ENCODE measurements at places on chromosomes 11 and 22. TPM values are rescaled to one million over a fixed set of nuclear protein-coding genes. Genes with fewer than 3 reads are reported as not detected.

DNA sequence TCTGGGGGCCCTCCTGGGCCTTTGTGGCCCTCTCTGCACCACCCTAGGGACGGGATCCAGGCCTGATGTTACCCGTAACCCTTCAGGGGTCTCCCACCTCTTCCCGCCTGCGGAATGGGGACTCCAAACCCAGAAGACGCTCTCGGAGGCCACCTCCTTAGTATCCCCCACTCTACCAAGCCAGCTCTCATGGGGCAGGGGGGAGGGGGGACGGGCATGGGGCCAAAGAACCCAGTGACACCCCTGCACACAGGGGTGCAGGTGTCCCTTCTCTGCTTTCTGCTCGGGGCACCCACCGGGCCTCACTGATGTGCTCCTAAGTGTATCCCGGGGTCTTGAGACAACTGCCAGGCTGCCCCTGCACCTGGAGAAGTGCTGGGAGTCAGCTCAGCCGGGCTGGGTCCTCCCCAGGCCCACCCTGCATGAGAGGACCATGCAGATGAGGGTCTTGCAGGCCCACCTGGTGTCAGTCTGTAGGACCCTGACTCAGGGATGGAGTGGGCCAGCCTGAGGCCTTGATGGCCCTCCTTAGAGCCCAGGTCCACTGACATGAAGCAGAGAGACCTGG, 176.9 kb downstream of the IGLL1 start:
- no peak for DNase-seq
- no peaks in the 10 kb centered on the region for H3K27me3 ChIP-seq
- H3K4me3 ChIP-seq: no peak overlapping the region
- H3K27ac ChIP-seq: no peak overlapping the region

DNA sequence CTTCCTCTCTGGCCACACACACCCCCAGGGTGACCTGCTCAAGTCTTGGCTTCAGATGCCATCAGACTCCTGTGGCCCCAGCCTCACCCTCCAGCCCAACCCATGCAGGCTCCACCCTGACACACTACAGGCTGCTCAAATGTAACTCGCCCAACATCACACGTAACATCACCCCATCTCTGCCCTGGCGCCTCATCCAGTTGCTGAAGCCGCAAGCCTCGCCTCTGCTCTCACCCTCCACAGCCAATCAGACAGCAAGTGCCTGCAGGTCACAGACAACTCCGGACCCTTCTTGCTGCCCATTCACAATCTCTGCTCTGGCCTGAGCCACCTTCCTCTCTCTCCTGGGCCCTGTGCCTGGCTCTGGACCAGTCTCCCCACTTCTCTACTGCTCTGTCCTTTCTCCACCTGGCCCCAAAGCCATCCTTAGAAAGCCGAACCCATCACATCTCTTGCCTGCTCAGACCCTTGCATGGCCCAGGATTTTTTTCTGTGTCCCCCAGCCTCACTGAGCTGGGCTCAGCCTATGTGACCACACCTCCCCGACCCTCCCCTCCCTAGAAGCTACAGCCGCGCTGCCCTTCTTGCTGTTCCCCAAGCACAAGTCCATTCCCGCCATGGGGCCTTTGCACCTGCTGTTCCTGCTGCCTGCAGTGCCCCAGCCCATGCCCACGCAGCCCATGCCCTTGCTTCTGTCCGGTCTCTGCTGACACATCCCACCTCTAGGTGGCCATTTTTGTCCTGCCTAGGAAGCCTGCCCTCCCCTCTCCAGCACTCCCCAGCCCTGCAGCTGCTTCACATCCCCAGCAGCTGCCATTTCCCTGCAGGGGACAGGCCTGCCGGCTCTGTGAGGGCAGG, 333.9 kb downstream of the CTTN start:
- DNase-seq: no peak
- H3K4me3 ChIP-seq: no peak overlapping the region

- H3K4me1 ChIP-seq: no peaks in the 10 kb centered on the region
- H3K27ac ChIP-seq: no peak overlapping the region
Measured at GRCh38 chr22:33247758-33248157, 189.6 kb upstream of the SYN3 start.

- H3K4me3 ChIP-seq: no peak overlapping the region
- no peak overlapping the region for H3K27ac ChIP-seq
- H3K27me3 ChIP-seq: no peaks in the 10 kb centered on the region
- no peak for DNase-seq
- peaks cover 34% of the 10 kb centered on the region for H3K36me3 ChIP-seq
Measured at GRCh38 chr22:23896523-23897186, 2.5 kb downstream of the MIF start.

Gene MPZL3
- total RNA-seq: not detected

DNA sequence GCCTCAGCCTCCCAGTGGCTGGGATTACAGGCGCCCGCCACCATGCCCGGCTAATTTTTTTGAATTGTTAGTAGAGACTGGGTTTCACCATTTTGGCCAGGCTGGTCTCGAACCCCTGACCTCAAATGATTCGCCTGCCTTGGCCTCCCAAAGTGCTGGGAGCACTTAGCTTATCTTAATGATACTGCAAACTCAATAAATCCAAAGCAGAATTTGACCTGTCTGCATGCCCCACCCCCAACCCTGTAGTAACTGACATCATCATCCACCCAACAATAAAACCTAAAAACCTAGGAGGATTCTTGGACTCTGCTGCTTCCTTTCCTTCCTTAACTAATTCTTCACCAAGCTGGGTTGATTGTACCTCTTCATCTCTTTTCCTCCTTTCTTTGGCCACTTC, 6.3 kb upstream of the ADSL start:
- H3K27ac ChIP-seq: no peak overlapping the region
- H3K4me1 ChIP-seq: peaks cover 2% of the 10 kb centered on the region
- no peaks in the 10 kb centered on the region for H3K27me3 ChIP-seq
- DNase-seq: no peak
- no peak overlapping the region for H3K4me3 ChIP-seq
- H3K36me3 ChIP-seq: no peaks in the 10 kb centered on the region

GRCh38 chr11:5938603-5938965, 3.5 kb upstream of the OR56A3 start:
- DNase-seq: no peak
- no peaks in the 10 kb centered on the region for H3K4me1 ChIP-seq
- no peaks in the 10 kb centered on the region for H3K36me3 ChIP-seq
- no peak overlapping the region for H3K4me3 ChIP-seq
- H3K27ac ChIP-seq: no peak overlapping the region
- no peaks in the 10 kb centered on the region for H3K27me3 ChIP-seq

- H3K36me3 ChIP-seq: no peaks in the 10 kb centered on the region
- H3K4me3 ChIP-seq: no peak overlapping the region
- no peak for DNase-seq
- H3K27me3 ChIP-seq: no peaks in the 10 kb centered on the region
- H3K27ac ChIP-seq: no peak overlapping the region
Measured at GRCh38 chr11:134466156-134466555, 54.1 kb upstream of the B3GAT1 start.

DNA sequence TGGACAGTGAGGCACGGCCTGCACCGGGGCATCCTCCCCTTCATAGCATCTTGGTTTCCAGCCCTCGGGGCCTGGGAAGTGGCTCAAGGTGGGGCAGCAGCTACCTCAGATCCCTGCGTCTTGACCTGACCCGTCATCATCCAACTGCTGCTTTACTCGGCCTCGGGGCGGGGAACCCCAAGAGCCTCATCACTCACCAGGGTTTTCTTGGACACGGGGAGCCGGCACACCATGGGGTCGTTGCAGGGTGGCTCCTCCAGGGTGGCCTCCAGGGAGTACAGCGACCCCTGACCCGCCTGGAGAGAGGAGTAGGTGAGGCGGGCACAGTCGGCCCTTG, 651 bp downstream of the CTSF start:
- peaks cover 10% of the 10 kb centered on the region for H3K4me1 ChIP-seq
- H3K27me3 ChIP-seq: peaks cover 42% of the 10 kb centered on the region
- no peak overlapping the region for H3K27ac ChIP-seq
- no peaks in the 10 kb centered on the region for H3K36me3 ChIP-seq
- no peak for DNase-seq

Gene RNH1
- total RNA-seq: 121 TPM
